CD4-positive, alpha-beta T cell (primary cell): ENCODE measurements at places on chromosomes 6 and 20. TPM values are rescaled to one million over a fixed set of nuclear protein-coding genes. Genes with fewer than 3 reads are reported as not detected.

Gene NOX3
- not detected for total RNA-seq

- DNase-seq = no peak
Observed at GRCh38 chr20:24913076-24913628, 35.9 kb upstream of the CST7 start.

- DNase-seq = no peak
Observed at GRCh38 chr6:33820784-33821520, 17.1 kb upstream of the MLN start.

- DNase-seq = no peak
Observed at GRCh38 chr6:130229645-130230044, 6.9 kb upstream of the SAMD3 start.

DNA sequence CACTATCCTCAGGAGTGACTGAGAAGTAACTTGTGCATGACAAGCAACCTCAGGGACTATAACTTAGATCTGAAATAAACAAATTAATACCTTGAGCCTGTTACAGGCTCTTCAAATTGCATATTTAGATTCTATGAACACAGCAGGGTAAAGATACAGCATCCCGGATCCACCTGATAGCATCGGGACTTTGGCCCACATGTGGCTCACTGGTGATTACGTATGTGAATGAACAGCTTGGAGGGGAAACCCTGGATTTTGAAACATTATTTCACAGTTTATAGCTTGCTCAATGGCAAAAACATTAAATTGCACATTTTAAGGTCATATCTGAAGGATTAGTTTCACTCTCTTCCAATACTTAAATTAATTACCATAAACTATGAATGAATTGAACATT lies 133.2 kb downstream of the KHDRBS2 start:
- no peak for DNase-seq
